Hematopoietic multipotent progenitor cell (in vitro differentiated cells): ENCODE measurements at places on chromosomes 12 and 14.

DNA sequence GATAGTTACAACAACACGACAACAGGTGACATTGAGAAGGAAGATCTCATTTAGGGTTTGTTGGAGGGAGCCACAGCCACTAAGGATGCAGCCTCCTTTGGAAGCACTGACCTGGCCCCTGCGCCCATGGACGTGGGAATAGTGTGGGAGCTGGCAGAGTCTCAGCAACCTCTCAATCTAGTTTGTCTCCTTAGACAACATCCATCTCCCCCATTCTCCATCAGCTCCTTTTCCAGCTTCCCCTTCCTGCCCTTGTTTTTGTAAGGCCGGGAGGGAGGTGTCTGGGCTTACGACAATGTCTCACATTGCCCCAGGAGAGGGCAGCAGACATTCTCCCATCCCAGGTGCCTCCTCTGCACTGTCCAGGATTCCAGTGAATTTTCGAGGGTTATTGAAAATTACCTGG, 170.2 kb upstream of the PZP start:
- DNase-seq: no peak

DNA sequence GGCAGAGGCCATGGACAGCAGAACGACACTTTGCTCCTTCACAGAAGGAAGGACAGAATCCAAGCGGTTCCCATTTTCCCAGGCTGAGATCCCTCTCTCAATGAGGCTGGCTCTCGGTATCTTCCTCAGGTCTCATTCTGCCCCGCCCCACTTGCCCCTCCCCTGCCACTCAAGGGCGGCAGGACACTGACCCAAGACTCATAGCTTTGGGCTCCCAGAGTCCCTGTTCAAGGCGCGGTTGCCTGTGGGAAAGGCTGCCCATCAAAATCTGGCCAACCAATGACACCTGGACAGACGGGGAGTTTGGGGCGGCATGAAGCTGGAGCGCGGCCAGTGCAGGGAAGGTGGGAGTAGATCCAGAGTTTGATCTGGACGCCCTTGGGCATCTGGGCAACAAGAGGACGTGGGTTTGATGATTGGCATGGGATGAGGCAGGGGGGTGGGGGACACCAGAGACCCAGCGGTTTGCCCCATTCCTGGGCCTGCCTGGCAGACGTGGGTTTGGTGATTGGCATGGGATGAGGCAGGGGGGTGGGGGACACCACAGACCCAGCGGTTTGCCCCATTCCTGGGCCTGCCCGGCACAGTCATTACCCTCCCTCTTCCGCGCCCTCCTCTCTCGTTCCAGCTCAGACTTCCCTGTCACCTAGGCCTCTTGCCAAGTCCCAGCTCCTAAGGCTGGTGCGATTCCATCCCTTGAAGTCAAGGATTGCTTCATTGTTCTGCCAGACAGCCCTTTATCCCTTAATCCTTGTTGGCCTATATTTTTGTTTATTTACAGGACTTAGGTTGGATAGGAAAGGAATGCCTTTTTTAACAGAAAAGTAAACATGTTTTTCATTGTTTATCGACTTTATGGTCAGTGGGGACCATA, 92.1 kb downstream of the NINJ2 start:
- DNase-seq: no peak

DNA sequence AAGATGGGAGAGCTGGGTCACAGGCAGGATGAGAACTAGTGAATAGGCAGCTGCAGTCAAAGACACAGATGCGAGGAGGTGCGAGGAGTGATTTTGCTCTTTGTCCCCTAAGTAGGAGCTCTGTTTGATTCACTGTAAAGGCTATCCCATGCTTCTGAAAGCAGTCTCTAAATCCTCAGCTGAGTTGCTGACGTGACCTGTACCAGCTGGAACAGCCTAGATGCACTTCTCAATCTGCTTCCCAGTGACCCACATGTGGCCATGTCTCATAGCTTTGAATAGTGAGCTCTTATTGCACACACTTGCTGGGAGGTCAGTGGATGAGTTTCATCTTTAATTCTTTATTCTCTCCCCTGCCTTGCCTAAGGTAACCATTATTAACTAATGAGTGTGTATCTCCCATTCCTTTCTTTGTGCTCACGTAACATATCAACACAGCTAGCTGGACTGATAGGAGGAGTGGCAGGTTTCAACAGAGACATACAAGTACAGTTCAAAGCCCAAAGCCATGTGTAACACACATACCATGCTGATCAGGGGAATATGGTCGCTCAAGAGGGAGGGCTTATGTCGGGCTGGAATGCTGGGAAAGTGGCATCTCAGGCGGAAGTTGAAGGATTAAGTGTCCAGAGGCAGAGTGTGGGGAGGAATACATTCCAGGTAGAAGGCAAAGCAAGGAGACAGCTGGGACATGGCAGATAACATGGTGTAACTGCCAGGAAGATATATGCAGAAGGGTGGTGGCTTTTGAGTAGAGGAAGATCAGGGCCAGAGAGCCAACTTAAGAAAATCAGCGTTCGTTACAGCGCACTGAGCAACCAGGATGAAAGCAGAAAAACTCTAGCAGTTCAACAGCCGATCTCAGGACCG, 15.4 kb upstream of the YY1 start:
- DNase-seq: no peak

GRCh38 chr12:25249931-25250738, 594 bp downstream of the KRAS start:
- DNase-seq: no peak

DNA sequence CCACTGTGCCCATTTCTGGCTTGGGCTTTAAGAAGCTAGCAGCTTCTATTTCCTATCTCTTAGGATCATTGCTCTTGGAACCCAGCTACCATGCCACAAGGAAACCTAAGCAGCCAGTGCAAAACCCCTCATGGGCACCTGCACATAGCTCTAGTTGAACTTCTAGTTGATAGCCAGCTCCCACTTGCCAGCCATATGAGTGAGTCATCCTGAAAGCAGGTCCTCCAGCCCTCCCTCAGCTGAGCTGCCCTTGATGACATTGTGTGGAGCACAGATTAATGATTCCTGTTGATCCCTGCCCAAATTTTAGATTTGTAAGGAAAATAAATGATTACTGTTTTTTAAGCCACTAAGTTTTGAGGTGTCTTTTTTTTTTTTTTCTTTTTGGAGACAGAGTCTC, 234.2 kb upstream of the FBXO33 start:
- no peak for DNase-seq
